ENCODE measurements at places on chromosomes 4 and X.

- peak; percentile 65 for DNase-seq
Observed at GRCh38 chr4:48109413-48110263, 24.4 kb downstream of the TXK start.

- DNase-seq: no peak
Observed at GRCh38 chrX:151088221-151088620, 88.2 kb upstream of the GPR50 start.

- DNase-seq: no peak
Observed at GRCh38 chr4:6308899-6309643, 39.4 kb downstream of the WFS1 start.

GRCh38 chr4:183449193-183449882 lies 4.9 kb downstream of the CDKN2AIP start:
- no peak for DNase-seq

GRCh38 chrX:136773648-136774047 lies 7.1 kb downstream of the ARHGEF6 start:
- no peak for DNase-seq

DNA sequence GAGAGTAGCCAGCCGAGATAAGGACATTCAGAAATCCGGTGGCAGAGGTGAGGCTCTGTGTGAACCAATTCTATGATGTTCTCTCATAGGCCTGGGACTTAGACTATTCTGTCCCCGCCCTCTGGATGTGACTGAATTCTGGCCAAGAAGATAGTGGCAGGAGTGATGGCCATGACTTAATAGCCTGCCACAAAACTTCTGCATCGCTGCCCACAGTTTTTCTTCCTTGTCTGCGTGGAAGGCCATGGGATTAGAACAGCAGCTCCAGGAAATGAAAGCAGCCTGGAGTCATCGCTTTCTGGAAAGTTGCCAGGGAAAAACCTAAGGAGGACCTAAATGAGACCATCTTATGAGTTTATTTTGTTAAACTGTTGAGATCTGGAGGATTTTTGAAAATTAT lies 134.7 kb downstream of the F11 start:
- no peak for DNase-seq
